D341Med (cell line): ENCODE measurements at places on chromosomes 3 and 15.

DNA sequence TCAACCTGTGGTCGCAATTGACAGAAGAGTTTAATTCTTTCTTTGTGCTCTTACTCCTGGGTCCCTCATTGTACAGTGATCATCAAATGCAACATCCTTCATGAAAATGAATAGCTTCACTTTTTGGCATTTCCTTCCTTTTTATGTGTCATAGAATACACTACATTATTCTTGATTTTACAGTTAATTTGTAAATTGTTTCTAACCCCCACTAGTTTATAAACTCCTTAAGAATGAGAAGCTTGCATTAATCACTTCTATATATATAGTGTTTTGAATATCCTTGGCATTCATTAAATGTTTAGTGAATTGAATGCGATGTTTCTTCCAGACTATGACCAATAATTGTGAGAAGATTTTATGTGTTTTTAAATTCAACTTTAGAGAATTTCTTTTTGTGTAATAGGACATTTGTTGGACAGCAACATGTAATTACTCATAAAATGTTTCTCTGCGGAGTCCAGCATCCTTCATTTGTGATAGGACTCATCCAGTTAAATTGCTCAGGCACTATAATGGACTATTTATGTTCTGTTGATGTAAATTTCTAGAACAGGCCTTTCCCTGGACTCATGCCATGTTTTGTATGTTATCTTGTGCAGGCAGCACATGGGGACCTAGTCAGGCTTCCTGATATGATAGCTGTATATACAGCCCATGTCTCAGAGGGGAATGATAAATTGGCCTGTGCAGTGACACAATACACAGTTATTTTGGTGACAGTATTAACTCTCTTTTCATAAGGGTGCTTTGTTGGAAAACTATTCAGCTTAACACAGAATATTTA is 51.3 kb downstream of the MBNL1 start:
- no peak for DNase-seq

DNA sequence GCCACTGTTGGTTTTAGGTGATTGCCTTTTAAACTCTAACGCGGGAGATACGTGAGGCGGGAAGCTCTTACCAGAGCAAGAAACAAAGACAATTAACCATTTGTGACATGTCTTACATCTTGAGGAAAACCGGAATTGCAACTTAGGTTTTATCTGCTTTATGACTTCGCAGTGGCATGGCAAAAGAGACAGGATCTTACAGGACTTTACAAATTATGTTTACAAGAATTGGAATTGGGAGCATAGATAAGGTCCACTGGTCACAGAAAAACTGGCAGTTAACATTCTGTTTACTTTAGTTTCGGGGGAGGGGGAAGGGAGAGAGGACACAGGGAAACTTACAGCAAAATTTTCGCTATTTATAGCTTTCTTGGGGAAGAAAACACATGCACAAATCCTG is 1119.6 kb downstream of the ZPLD1 start:
- no peak for DNase-seq

DNA sequence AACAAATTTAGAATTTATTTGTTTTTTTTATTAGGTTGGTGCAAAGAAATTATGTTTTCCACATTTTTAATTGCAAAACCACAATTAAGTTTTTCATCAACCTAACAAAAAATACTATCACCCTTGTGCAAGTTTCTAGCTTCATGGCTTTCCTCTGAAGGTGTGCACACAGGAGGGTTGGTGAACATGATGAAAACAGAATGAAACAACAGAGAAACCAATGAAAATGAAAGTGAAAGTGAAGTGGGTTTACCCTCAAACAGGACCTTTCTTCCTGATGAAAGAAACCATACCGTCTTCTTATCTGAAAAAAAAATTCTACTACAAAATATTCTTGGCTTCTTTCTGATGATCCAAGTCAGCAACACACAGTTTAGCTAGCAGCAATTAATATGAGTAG is 71.9 kb upstream of the FEZF2 start:
- no peak for DNase-seq

- peak; percentile 19 for DNase-seq
Measured at GRCh38 chr3:46660543-46661523, 32.6 kb downstream of the ALS2CL start.

DNA sequence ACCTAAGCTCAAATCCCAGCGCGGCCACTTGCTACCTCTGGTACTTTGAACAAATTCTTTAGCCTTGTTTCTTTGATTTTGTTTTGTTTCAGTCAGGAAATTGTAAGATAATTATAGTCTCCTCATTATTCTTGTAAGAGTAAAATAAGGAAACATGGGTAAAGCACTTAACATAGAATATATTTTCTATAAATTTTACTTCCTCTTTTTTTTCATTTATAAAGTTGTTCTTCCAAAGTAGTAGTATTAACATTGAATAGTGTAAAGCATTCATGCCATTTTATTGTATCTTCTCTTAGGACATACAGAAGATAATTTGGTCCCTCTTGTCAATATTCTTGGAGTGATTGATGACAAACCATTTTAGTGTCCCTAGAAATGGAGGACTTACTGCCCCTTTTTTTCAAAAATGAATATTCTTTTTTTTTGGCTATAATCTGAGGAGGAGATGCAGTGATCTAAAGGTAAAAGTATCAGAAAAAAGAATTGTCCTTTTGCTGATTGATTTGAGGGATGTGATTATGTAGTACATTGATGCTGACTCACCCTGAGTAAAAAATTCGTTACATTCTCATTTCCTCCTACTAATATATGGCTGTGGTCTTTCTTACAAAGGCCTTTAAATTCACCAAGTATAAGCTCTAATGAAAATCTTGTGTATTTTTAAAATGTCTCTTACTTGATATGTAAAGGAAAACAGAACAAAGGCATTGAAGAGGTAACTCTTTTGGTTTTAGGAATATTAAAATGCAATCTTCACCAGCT is 51.0 kb downstream of the ALCAM start:
- no peak for DNase-seq

GRCh38 chr3:81503026-81503425 is 258.4 kb downstream of the GBE1 start:
- no peak for DNase-seq

- DNase-seq, result no peak
Measured at GRCh38 chr3:183975981-183976662, 41.6 kb downstream of the ABCC5 start.

GRCh38 chr3:177652556-177653291 is 455.4 kb upstream of the TBL1XR1 start:
- DNase-seq, result no peak

GRCh38 chr3:48595075-48595525 is at the start of gene COL7A1:
Gene COL7A1 (minus strand): TSS chr3:48595329. CDS start chr3:48595159, 170 bp downstream.
- peak; percentile 64 for DNase-seq

GRCh38 chr15:96699871-96700401 is 369.4 kb downstream of the NR2F2 start:
- no peak for DNase-seq

DNA sequence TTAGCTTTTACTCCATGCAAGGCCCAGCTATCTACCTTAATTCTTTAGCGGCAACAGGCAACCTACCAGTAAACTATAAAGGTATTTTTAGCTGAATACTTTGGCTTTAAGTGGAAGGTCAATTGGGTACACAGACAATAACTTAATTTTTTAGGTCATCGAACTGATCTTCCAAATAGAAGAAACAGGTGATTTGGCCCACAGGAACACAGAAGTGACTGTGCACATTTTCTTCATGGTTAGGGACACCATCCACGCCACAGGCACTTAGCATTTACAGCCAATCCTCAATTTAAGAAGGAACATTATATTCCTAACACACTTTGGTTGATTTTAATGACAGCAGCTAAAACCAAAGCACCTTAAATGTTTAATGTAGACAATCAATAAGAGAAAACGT is 1.9 kb downstream of the ARPP19 start:
- DNase-seq, result no peak

DNA sequence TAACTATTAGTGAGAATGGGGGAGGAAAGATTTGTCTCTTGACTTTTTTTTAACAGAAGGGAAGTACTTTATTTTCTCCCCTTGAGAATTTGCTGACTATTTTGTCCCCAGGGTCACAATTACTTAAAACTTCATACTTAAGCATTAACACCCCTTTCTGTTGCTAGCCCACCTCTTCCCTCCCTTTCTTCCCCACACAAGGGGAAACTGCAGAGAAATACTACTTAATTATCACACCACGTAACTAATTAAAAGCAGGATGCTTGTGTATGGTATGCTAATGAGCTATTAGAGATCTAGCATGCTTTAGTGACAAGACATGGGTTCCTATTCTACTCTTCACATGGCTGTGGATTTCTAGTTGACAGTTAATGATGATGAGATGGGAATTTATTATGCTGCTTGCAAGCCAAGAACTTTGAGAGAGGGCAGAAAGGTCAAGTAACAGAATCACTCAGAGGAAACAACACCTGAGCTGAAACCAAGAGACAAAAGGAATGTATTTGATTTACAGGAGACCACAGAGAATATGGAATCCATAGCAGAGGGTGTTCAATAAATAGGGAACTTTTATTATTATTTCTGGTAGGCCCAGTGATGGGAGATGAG is 179.2 kb downstream of the LSAMP start:
- DNase-seq, result no peak
